ENCODE measurements at places on chromosomes 3 and 15.
A peak's percentile ranks its signal among the peaks of the same experiment; 100 is the strongest.

DNA sequence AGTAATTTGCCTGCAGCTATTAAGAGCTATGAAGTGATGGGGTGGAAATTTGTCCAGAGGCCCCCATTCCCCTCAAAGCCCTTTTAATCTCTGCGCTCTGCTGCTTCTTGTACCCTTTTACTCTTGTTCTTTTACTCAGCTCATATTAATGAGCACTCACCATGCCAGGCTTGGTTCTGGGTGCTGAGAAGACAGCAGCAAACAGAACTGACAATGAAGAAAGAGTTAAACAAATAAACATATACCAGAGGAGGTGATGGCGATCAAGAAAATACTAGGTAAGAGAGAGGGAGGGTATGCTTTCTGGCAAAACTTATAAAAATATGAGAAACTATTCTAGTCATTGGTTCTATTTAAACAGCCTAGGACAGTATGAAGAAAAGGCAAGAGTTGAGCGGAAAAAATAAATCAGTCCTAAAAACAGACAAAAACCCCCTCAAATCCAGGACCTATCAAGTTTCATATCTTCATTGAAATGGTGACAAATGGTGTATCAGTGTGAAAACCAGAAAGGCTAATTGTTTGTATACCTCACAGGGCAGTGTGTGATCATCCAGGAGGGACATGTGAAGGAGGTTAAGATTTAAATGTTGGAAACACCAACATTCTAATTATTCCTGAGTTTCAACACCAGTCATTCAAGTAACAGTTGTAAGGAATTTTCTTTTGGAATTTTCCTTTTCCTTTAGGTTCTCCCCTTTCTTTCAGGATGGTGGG lies 144.9 kb downstream of the FNDC3B start:
- DNase-seq, result no peak

DNA sequence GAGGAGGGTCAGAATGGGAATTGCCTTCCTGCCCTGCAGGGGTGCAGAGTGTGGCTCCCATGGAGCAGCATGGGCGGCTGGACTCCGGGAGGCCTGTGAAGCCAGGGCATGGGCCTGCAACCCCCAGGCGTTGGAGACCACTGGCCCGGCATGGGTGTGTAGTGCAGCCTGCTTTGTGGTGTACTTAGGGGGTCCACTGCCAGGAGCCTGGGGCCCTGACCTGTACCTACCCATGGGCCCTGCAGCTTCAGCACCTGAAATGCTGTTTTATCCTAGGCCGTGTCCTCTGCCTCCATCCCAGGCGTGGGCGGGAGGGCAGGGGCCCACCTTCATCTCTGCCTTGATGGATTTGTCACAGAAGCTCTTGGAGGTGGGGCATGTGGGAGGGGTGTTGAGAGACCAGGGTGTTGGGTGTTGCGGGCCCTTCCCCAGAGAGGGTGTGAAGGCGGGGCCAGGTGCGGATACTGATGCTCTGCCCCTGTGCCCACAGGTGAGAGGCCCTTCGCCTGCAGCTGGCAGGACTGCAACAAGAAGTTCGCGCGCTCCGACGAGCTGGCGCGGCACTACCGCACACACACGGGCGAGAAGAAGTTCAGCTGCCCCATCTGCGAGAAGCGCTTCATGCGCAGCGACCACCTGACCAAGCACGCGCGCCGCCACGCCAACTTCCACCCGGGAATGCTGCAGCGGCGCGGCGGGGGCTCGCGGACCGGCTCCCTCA lies 45.0 kb downstream of the KLF13 start:
- no peak for DNase-seq

- DNase-seq, result no peak
Observed at GRCh38 chr15:62517541-62517940, 352.5 kb upstream of the C2CD4B start.

GRCh38 chr3:41184394-41184793 lies 14.9 kb upstream of the CTNNB1 start:
- no peak for DNase-seq

DNA sequence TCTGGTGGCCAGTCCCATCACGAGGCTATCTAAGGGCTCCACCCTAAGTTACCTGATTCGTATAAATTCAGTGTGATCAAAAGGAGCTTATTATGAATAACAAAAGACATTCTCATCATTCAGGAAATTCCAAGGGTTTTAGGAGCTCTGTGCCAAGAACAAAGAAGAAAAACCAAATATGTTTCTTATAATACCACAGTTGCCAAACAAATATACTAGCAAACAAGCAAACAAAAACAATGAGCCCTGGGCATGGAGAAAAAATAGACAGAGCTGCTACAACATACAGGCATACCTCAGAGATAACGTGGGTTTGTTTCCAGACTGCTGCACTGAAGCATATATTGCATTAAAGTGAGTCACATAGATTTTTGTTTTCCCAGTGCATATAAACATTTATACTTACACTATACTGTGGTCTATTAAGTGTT lies 20.2 kb upstream of the CFAP161 start:
- peak; percentile 36 for DNase-seq

DNA sequence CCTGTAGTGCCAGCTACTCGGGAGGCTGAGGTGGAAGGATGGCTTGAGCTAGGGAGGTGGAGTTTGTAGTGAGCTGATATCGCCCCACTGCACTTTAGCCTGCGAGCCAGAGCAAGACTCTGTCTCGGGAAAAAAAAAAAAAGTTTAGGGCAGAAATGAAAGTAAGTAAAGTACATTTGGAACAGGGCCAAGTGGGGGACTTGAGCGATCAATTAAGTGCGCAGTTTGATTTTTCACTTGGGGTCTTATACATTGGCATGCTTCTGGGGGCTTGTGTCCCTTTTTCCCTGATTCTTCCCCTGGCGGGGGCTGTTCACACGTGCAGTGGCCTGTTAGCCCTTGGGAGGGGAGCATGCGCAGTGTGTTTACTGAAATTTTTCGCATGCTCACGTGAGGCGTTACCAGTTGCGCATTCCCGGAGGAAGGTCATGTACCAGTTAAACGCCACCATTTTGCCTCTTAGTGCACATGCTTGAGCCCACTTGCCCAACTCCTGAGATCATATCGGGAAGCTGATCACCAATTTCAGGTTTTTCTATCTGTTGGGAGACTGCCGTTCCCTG lies 42.0 kb downstream of the GALNT15 start:
- DNase-seq, result no peak

DNA sequence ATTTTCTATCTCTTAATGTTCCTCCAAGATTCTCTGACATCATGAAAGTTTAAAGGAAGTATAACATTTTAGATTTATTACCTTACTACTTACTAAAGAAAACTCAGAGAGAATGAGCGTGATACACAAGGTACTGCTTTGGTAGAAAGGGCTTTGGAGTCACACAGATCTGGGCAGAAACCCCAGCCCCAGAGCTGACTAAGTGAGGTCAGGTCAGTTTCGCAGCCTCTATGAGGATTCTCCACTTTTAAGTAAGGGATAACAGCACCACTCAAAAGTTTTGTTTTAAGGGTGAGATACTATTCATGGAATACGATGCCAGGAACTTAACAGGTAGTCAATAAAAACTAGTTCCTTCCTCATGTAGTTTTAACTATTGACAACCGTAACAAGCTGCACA lies 76.1 kb downstream of the CLDN11 start:
- no peak for DNase-seq

GRCh38 chr3:62873451-62873760 lies 1.8 kb downstream of the CADPS start:
- DNase-seq, result no peak

DNA sequence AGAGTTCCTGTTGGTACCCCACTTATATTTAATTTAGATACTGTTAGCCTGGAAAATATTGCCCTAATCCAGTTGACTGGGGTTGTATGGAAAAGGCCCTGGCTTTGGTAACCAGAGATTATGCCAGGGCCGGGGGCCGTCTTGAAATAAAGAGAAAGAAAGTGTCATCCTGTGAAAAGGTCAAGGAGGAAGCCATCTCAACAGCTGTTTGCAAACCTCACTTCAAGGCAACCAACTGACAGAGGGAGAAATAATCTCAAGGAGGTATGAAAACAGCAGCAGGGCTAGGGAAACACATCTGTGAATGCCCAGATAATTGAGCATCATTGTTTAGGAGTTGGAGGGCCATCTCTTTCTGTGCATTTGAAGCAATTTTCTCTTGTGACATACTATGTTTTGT lies 190.8 kb downstream of the SUCLG2 start:
- DNase-seq, result no peak

DNA sequence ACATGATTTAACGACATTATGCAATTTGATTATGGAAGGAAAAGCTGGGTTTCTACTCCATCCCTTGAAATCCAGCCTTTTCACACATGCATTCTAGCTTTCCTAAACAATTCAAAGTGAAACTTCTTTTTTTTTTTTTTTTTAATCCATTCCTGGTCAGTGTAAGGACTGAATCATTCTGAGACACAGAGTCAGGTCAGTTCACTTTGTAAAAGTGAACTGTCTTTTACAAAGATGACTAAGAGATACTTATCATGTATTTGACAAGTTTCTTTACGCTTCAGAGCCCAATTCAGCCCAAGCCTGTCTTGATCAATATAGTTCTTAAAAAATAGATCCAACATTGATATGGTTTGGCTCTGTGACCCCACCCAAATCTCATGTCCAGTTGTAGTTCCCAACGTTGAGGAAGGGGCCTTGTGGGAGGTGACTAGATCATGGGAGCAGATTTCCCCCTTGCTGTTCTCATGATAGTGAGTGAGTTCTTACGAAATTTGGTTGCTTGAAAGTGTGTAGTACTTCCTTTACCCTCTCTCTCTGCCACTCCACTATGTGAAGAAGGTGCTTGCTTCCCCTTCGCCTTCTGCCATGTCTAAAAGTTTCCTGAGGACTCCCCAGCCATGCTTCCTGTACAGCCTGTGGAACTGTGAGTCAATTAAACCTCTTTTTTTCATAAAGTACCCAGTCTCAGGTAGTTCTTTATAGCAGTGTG lies 345.6 kb upstream of the THBS1 start:
- no peak for DNase-seq

DNA sequence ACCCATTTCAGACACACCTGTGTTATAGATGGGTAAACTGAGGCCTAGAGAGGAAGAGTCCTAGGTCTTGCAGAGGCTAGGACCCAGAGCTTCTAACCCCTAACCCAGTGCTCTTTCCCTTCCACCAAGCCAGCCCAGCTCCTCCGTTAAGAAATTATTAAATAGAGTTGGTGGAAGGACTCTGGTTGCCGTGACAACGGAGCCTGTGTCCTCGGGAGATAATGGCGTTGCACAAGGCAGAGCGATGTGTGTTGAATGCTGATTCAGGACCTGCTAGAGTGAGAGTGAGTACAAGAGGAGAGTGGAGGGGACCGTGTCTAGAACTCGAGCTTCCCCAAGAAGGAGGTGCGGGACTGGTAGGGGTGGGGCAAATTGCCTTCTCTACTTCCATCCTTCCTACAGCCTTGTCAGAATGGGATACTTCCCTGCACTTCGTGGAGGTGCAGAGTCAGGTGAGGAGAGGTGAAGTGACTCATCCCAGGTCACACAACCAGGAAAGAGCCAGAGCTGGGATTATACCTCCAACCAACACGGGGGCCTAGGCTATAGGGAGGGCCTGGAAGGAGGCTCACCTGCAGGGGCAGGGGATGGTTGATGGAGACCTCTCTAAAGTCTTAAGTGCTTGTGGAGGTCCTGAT lies 8.6 kb downstream of the SLC6A1 start:
- peak; percentile 16 for DNase-seq

- DNase-seq, result no peak
Observed at GRCh38 chr3:20250314-20250713, 64.3 kb upstream of the SGO1 start.

- no peak for DNase-seq
Observed at GRCh38 chr3:43949594-43949993, 258.9 kb downstream of the ABHD5 start.

DNA sequence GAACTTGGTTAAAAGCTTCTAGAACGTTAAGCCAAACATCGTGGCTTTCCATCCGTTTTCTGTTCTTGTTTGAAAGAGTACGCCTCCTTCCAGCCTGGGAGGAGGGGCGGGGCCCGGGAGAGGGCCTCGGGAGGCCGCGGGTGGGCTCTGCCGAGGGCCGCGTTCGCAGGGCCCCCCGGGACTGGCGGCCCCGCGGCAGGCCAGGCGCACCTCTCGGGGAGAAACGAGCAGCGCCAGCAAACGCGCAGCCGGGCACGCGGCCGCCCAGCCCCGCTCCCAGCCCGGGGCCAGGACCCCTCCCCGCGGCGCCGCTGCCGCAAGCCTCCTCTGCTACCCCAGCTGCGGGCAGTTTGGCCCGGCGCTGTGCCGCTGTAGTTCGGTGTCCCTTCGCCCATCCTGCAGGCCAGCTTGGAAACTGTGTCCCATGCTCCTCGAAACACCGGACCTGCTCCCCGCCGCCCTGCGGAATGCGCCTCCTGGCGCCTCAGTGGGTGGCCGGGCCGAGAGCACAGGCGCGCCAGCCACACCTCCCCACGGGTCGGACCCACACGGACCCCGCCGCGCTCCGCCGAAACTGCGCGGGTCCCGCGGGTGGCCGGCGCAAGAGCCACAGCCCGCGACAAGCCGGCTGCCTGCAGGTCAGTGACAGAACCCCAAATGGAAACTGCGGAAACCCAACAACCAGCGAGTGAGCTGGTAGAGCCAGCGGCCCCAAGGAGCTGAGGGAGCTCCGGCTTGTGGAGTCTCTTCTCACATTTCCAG lies 2.3 kb downstream of the OCA2 start:
- no peak for DNase-seq

DNA sequence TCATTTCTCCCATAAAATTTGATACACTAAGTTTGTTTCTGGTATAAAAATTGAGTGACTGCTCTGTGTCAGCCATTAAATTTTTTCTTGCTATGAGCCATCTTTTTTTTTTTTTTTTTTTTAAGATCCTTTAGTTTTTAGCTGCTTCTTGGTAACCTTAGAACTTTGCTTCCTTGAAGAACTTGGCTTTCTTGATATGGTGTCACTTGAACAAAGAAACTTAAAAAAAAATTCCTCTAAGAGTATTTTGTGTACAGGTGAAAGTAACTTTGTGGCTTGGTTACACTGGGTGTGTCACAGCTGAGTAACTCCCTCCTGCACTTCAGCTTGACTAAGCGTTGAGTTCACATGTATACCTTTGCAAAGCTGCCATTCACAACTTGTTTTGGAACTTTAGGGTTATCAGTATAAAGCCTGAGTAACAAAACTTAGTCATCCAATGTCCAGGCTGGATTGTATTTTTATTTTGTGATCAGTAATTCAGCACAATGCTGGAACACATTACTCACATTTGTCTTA lies 6.5 kb downstream of the CHD2 start:
- no peak for DNase-seq

- DNase-seq, result peak; percentile 18
Observed at GRCh38 chr3:36647423-36647853, 116.9 kb downstream of the DCLK3 start.

- DNase-seq, result peak; percentile 75
Observed at GRCh38 chr15:46312133-46312740, 677.4 kb downstream of the SQOR start.

GRCh38 chr15:68078365-68078764 lies 24.2 kb downstream of the PIAS1 start:
- no peak for DNase-seq

GRCh38 chr15:26971271-26972018 lies 464 bp downstream of the GABRG3 start:
- DNase-seq, result no peak

DNA sequence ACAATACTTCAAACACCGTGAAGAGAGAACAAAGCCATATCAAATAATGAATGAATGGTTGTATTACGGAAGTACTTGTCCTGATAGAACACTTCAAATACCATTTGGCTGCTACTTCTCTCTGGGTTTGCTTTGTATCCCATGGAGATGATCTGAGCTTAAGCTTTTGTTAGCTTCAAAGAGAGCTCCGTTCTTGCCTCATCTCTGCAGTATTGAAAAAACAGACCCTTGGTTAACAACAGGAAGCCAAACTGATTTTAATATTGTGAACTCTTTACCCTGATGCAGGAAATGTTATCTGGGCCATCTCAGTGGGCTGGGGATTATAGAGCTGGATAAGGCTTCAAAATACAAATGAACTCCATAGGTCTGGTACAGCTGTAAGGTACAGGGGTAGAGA lies 101.0 kb downstream of the CHL1 start:
- DNase-seq, result no peak
